ENCODE measurements at places on chromosomes 3 and 15. TPM values are rescaled to one million over a fixed set of nuclear protein-coding genes. Genes with fewer than 3 reads are reported as not detected.

Gene FGF7
- 342 TPM for total RNA-seq

Gene CHRD
- 0.55 TPM for total RNA-seq

Gene SLC22A14
- total RNA-seq: 0.59 TPM

Gene MYO5C
- total RNA-seq: 0.23 TPM

Gene CHDH
- total RNA-seq: not detected

Gene SLC22A13
- 1.6 TPM for total RNA-seq

Gene VGLL4
- total RNA-seq: 68.4 TPM

Gene LMAN1L
- not detected for total RNA-seq

Gene CDHR4
- not detected for total RNA-seq

Gene TIMP4
- total RNA-seq: 1.8 TPM

Gene MB21D2
- total RNA-seq: 19.1 TPM

Gene SCN10A
- total RNA-seq: not detected

Gene TMC3
- not detected for total RNA-seq

Gene GOLGA6L4
- 0.78 TPM for total RNA-seq

Gene GOLGA6L9
- 3.3 TPM for total RNA-seq

Gene CPN2
- total RNA-seq: not detected

Gene FANCD2OS
- not detected for total RNA-seq

Gene CD200
- 66.5 TPM for total RNA-seq

Gene SNX22
- total RNA-seq: 0.28 TPM

Gene CELF6
- not detected for total RNA-seq

Gene BNC1
- total RNA-seq: 23.3 TPM

Gene SLC15A2
- total RNA-seq: 0.59 TPM

Gene SLC12A8
- total RNA-seq: 33.5 TPM

Gene CLCN2
- 2.4 TPM for total RNA-seq

Gene SLC9A9
- 2.8 TPM for total RNA-seq

Gene OSTN
- 1.8 TPM for total RNA-seq

Gene DUOXA2
- total RNA-seq: not detected

Gene TF
- total RNA-seq: under 0.01 TPM

Gene HDC
- not detected for total RNA-seq

Measured in smooth muscle cell of the umbilical artery (primary cell).